ENCODE measurements at places on chromosomes 1 and 21.

DNA sequence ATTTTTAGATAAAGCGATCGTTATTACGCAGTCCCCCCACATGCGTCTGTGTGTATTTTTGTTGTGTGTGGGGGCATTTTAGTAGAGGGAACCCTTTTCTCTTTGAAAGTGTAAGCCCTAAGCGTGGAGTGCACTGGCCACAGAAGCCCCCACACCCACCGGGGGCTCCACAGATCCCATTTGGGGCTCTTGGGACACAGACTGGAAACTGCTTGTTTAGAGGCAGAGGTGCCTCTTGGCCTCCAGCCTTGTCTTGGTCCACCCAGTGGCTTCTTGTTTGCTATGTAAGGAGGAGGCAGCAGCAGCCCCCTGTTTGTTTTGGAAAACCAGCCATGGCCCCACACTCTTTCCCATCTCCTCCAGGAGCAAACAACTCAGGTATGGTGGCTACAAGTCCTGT lies 42.8 kb downstream of the SLC37A1 start:
- no peak for DNase-seq

- DNase-seq: no peak
Measured at GRCh38 chr1:164961715-164962114, 394.8 kb downstream of the LMX1A start.

- DNase-seq: no peak
Measured at GRCh38 chr1:44433209-44433608, 28.2 kb downstream of the RNF220 start.

GRCh38 chr1:38127428-38127827 lies 80.8 kb upstream of the POU3F1 start:
- no peak for DNase-seq

DNA sequence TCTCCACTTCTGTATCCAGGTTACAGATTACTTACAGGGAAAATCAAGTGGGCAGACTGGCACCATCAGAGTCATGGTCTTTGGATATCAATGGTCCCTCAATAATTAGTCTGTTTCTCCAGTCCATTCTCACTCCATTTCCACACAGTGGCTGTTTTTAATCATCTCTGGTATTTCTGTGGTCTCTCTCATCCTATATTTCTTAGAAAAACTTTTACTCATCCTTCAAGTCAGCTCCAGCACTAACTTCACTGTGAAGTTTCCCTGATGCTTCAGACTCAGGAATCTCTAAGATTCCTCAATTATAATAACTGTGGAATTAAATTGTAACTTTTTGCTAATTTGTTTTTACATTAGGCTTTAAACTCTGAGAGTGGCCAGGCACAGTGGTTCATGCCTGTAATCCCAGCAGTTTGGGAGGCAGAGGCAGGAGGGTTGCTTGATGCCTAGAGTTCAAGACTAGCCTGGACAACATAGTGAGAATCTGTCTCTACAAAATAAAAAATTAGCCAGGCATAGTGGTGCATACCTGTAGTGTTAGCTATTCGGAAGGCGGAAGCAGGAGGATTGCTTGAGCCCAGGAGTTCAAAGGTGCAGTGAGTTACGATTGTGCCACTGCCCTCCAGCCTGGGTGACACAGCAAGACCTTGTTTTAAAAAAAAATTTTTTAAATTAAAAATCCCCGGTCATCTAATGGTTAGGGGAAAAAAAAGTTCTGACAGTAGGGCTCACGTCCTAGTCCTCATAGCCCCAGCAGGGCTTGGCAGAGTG lies 10.6 kb downstream of the CD160 start:
- DNase-seq: no peak

- no peak for DNase-seq
Measured at GRCh38 chr1:183313063-183313462, 105.1 kb downstream of the NMNAT2 start.

GRCh38 chr1:3631320-3632260 lies 6.8 kb downstream of the TPRG1L start:
- no peak for DNase-seq

GRCh38 chr1:169858467-169858866 lies 35.2 kb downstream of the SCYL3 start:
- no peak for DNase-seq

DNA sequence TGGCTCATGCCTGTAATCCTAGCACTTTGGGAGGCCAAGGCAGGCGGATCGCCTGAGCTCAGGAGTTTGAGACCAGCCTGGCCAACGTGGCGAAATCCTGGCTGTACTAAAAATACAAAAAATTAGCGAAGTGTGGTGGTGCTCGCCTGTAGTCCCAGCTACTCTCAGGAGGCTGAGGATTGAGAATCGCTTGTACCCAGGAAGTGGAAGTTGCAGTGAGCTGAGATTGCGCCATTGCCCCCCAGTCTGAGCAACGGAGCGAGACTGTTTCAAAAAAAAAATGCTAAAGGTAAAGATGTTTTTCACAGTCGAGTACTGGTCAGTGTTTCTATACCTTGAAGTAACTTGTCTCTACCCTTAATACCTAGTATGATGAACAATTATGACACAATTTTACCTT lies 11.1 kb downstream of the GLRX2 start:
- no peak for DNase-seq

DNA sequence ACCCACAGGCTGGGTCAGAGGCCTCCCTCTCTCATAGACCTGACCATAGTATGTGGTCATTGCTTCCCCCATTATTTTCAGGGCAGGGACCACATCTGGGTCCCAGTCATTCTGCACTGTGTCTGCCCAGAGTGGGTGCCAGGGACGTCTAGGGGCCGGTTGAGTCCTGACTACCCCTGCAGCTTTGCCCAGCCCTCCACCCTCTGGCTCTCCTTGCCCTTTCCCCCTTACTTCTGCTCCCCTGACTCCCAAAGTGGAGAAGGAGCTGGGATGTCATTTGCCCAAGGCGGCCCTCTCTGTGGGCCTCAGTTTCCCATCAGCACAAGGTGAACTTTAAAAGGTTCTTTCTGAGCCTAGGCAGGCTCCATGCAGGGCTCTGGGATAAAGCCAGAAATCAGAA lies 4.3 kb upstream of the TTC22 start:
- no peak for DNase-seq

GRCh38 chr1:94801919-94802546 lies 18.1 kb upstream of the SLC44A3 start:
- DNase-seq: no peak

- DNase-seq: no peak
Measured at GRCh38 chr1:10495952-10496351, 21.2 kb downstream of the PEX14 start.

- DNase-seq: no peak
Measured at GRCh38 chr1:72178266-72178665, 104.1 kb downstream of the NEGR1 start.

DNA sequence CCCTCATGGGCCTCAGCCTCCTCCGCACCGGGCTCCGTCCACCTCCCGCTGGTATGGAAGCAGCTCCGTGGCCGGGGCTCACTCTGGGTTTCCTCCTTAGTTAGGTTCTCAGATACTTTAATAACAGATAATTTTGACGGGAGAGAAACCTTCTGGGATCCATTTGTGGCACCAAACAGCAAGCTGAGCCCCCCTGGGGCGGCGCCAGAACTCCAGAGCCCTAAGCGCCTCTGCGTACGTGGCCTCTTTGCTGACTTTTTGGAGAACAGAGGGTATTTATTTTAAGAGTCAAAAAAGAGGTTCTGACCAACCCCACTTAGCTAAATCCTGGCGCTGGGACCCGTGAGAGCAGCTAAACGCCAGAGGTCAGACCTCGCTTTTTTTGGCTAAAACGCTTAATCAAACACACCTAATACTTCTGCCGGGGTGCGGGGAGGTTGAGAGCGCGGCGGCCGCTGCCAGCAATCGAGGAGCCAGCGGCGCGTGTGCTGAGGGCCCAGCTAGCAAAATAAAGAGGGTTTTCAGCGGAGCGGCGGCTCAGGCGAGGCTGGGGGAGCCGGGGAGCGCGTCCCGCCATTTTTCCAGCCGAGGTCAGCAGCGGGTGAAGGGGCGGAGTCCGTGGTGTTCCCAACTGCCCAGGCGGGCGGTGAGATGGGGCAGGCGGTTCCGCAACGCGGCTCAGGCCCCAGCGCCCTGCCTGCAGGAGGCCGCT lies 171.7 kb downstream of the PRDM16 start:
- DNase-seq: no peak

GRCh38 chr21:29670228-29670627 lies 269.6 kb downstream of the GRIK1 start:
- DNase-seq: no peak

- no peak for DNase-seq
Measured at GRCh38 chr1:227330279-227331076, 12.2 kb upstream of the CDC42BPA start.

DNA sequence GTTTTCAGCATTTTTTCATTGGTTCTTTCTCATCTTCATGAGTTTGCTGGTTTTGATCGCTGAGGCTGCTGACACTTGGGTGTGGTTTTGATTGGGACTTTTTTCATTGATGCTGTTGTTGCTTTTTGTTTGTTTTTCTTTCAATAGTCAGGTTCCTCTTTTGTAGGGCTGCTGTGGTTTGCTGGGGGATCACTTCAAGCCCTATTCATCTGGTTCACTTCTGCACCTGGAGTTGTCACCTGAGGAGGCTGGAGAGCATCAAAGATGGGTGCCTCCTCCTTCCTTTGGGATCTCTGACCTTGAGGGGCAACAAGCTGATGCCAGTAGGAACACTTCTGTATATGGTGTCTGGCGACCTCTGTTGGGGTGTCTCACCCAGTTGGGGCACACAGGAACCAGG lies 1279.9 kb upstream of the TMPRSS15 start:
- DNase-seq: no peak

DNA sequence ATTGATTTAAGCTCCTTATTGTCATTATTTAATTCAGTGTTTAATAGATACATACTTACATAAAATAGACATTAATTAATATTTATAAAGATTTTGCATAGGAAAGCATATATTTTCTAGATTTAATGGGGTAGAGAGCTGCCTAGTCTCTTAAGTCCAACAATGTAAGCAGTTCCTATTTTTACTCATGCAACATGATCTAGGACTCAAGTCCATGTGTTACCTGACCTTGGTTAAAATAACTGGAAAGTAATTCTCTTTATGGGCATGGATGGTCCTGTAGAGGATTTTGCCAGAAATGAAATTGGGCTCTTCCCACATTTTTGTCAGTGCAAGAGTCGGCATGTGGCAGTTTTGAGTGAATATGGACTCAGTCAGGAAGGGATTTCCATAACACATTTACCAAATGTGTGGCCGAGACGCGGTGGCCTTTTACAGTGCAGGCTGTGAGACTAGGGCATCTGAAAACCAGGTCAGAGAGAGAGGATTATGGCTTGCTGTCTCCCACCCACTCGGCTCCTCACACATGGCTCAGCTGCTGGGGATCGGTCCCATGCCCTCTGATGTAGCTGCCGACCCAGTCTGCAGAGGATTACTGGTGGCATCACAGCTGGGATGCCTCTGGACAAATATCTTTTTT lies 6.2 kb upstream of the KIF1B start:
- no peak for DNase-seq

GRCh38 chr1:229691362-229691761 lies 65.3 kb downstream of the URB2 start:
- no peak for DNase-seq

DNA sequence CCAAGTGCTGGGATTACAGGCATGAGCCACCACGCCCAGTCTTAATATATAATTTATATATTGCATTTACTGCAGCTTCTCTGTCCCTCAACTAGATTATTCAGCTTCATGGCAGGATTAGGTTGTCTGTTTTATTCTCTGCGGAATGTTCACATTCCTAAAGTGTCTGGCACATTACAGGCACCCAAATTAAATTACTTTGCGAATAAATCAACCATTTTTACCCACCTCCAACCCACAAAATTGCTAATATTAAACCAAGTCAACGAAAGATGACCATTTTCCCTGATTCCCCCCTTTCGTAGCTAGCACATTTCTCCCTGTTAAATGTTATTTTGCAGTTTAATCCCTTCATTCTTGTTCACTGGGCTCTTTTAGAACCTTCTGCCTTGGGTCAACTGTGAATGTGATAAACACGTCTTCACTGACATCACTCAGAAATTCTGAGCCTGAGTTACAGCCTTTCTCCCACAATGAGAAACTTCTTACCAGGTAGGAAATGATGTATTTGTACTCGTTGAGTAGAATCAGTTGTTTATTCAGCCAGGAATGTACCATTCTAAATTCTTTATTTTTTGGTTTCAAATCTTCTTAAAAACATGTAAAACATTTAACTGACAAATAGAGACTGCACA lies 35.9 kb downstream of the THAP3 start:
- no peak for DNase-seq

GRCh38 chr1:43541721-43542401 lies 11.2 kb downstream of the PTPRF start:
- no peak for DNase-seq

DNA sequence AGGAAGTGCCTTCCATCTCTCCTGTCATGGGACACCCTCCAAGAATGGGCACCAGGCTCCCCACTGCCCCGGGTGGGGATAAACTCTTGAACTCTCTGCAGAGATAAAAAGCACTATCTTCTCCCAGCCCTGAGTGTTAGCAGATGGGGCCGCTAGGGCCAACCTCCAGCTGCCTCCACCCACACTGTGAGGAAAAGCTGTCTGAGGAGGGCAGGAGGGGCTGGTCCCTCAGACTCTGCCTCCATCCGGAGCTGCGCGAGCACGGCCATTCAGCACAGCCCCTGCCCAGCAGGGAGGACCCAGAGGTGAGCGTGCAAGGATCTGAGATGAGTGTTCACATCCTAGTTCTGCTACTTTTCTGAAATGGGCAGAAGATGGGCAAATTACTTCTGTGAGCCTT lies 51.8 kb upstream of the TRABD2B start:
- no peak for DNase-seq

DNA sequence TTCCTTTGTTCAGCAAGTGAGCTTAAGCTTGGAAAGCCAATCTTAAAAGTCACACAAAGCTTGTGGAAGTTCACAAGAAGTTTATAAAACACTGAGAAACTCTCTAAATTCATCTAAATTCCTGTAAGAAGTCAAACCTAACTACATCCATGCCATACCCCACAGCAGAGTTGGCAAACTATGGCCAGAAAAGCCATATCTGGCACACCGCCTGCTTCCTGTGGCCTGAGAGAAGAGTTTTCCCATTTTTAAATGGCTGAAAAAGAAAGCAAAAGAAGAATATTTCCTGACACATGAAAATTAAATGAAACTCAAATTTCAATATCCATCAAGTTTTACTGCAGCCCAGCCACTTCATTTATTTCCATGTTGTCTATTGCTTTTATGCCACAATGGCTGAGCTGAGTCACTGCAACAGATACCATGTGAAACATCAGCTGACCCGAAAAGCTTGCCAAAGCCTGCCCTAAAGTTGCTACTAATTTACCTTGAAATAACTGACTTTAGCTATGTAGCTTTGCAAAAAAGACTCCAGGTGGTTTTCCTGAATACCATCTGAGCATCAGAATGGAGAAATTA lies 237.1 kb downstream of the SLC45A1 start:
- DNase-seq: no peak
